Right renal cortex interstitium (tissue), 3 donors: ENCODE measurements at places on chromosomes 3 and 15. TPM values are rescaled to one million over a fixed set of nuclear protein-coding genes. Genes with fewer than 3 reads are reported as not detected.

The CPA3 gene
- 0.61 TPM for polyA plus RNA-seq

- no peak for DNase-seq
These were observed 149.9 kb downstream of the NEK10 start for GRCh38 chr3:27219127-27219845.

- no peak for DNase-seq
These were observed 33.4 kb downstream of the LRRK1 start for GRCh38 chr15:100952566-100952965.

- peak; percentile 47 for DNase-seq
These were observed 160.5 kb downstream of the FGF12 start for GRCh38 chr3:192566706-192567290.

GRCh38 chr15:52799145-52799811, 9.1 kb upstream of the ONECUT1 start:
- DNase-seq = no peak

GRCh38 chr3:194944526-194944925, 258.8 kb downstream of the FAM43A start:
- no peak for DNase-seq
